ENCODE measurements at places on chromosomes 12 and 14.

GRCh38 chr12:117034249-117034648, 65.0 kb downstream of the TESC start:
- DNase-seq, result no peak

- no peak for DNase-seq
These were observed 910 bp upstream of the TM7SF3 start for GRCh38 chr12:27014859-27015729.

DNA sequence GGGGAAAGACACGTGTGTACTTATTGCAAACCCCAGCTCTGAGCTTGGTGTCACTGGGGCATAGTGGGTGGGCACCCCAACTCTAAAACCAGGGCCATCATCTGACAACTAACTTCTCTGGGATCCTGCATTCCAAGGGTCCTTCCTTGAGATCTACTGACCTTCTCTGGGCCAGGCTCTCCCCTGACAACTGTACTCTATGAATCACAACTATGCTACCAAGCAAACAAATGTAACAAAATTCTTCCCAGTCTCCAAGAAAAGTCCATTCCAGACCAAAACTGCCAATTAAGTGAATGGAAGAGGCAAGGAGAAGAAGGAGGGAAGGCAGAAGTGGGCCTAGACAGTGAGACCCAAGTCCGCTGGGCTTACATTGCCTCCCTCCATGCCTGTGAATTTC, 38.2 kb downstream of the VWF start:
- DNase-seq, result no peak

GRCh38 chr14:94046696-94047250, 20.6 kb downstream of the OTUB2 start:
- DNase-seq, result no peak

- DNase-seq, result peak; percentile 43
These were observed 10.2 kb downstream of the CD69 start for GRCh38 chr12:9750276-9751203.

- peak; percentile 16 for DNase-seq
These were observed 64.1 kb downstream of the RAD51B start for GRCh38 chr14:67883717-67884116.

GRCh38 chr12:122992386-122992785, 11.9 kb downstream of the ARL6IP4 start:
- DNase-seq, result no peak

DNA sequence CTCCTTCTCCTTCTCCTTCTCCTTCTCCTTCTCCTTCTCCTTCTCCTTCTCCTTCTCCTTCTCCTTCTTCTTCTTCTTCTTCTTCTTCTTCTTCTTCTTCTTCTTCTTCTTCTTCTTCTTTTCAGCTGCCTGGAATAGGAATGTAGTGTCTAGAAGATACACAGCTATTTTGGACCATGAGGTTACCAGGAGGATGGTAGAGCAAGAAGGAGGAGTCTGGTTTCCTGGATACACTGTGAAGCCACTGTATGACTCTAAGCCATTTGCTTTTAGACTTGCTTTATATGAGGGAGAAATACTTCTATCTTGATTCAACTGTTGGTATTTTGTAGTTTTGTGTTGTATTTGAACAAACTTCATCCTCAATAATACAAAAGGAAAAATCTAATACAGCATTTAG, 3.0 kb upstream of the MYBPC1 start:
- DNase-seq, result no peak

- DNase-seq, result no peak
These were observed 4.1 kb upstream of the KRT18 start for GRCh38 chr12:52944683-52945388.
